Nasal cavity respiratory epithelium epithelial cell of viscerocranial mucosa (primary cell): ENCODE measurements at places on chromosomes 4 and X. TPM values are rescaled to one million over a fixed set of nuclear protein-coding genes. Genes with fewer than 3 reads are reported as not detected.

The FGF13 gene
- 2.4 and 3.0 TPM in 2 replicates for total RNA-seq

The F8A3 gene
- total RNA-seq, result 0.34 and 1.4 TPM in 2 replicates

The DMRTC1 gene
- total RNA-seq, result not detected in 2 replicates

The SSX4 gene
- total RNA-seq, result not detected in 2 replicates

The STARD8 gene
- under 0.01 and 0.07 TPM in 2 replicates for total RNA-seq

The SLC9B1 gene
- total RNA-seq, result 0.14 and 1.4 TPM in 2 replicates

The SPANXN4 gene
- total RNA-seq, result not detected in 2 replicates

The NUDT10 gene
- 0.34 and 0.50 TPM in 2 replicates for total RNA-seq

The OPHN1 gene
- total RNA-seq, result 7.5 and 7.9 TPM in 2 replicates

The IL21 gene
- total RNA-seq, result not detected in 2 replicates

The PRR32 gene
- not detected in 2 replicates for total RNA-seq

The PDGFRA gene
- total RNA-seq, result 0.36 TPM in 1 of 2 replicates, not detected in the other

The ZFX gene
- total RNA-seq, result 27.7 and 74.2 TPM in 2 replicates

The SSX2B gene
- not detected in 2 replicates for total RNA-seq

The GIMD1 gene
- not detected in 2 replicates for total RNA-seq

The BRS3 gene
- not detected in 2 replicates for total RNA-seq

The PLXNA3 gene
- total RNA-seq, result 5.1 and 39.3 TPM in 2 replicates

The TLL1 gene
- total RNA-seq, result 0.50 and 1.0 TPM in 2 replicates

The EXOC1L gene
- total RNA-seq, result not detected in 2 replicates

The GABRG1 gene
- total RNA-seq, result not detected in 2 replicates

The VSIG4 gene
- not detected in 2 replicates for total RNA-seq

The PPP4R3C gene
- total RNA-seq, result not detected in 2 replicates

The SLITRK4 gene
- total RNA-seq, result under 0.01 TPM in 1 of 2 replicates, not detected in the other

The PTTG2 gene
- not detected in 2 replicates for total RNA-seq

The FHDC1 gene
- total RNA-seq, result 1.7 and 11.4 TPM in 2 replicates

The ADH1A gene
- not detected in 2 replicates for total RNA-seq

The DCAF4L1 gene
- 0.34 and 0.36 TPM in 2 replicates for total RNA-seq

The CFAP99 gene
- total RNA-seq, result not detected in 2 replicates

The STBD1 gene
- 8.9 and 14.0 TPM in 2 replicates for total RNA-seq

The FGFBP2 gene
- not detected in 2 replicates for total RNA-seq

The BDH2 gene
- total RNA-seq, result 13.3 and 23.9 TPM in 2 replicates

The ACE2 gene
- 0.34 and 1.5 TPM in 2 replicates for total RNA-seq

The FGFR3 gene
- total RNA-seq, result 16.4 and 164 TPM in 2 replicates

The NIPAL1 gene
- total RNA-seq, result 11.6 and 14.1 TPM in 2 replicates

The MSX1 gene
- total RNA-seq, result under 0.01 and 3.8 TPM in 2 replicates

The GLRA2 gene
- not detected in 2 replicates for total RNA-seq

The CDKL5 gene
- 5.8 and 7.3 TPM in 2 replicates for total RNA-seq

The NBDY gene
- total RNA-seq, result 6.2 and 10.2 TPM in 2 replicates

The MAGIX gene
- 2.3 and 2.7 TPM in 2 replicates for total RNA-seq

The PDLIM3 gene
- 0.68 and 0.71 TPM in 2 replicates for total RNA-seq
